ENCODE measurements at places on chromosomes 7 and 10.

- DNase-seq = no peak
These were observed 1496.3 kb downstream of the REEP3 start for GRCh38 chr10:65017523-65017922.

DNA sequence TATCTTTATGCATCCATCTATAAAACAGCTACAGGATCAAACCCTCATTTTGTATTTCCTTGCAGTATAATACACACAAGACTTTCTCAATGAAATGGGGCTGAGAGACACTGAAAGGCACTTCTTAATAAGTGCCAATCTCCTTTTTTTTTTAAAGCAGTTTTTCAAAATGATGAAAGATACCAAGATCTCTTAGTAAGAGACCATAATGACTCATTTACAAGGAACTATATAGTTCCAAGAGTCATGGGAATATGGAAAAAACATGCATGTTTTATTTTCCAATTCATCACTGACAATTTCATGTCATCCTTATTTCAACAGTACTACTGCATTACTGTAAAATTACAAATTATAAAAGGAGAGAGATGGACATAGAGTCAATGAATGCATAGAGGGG is 973.7 kb downstream of the GATA3 start:
- no peak for DNase-seq

DNA sequence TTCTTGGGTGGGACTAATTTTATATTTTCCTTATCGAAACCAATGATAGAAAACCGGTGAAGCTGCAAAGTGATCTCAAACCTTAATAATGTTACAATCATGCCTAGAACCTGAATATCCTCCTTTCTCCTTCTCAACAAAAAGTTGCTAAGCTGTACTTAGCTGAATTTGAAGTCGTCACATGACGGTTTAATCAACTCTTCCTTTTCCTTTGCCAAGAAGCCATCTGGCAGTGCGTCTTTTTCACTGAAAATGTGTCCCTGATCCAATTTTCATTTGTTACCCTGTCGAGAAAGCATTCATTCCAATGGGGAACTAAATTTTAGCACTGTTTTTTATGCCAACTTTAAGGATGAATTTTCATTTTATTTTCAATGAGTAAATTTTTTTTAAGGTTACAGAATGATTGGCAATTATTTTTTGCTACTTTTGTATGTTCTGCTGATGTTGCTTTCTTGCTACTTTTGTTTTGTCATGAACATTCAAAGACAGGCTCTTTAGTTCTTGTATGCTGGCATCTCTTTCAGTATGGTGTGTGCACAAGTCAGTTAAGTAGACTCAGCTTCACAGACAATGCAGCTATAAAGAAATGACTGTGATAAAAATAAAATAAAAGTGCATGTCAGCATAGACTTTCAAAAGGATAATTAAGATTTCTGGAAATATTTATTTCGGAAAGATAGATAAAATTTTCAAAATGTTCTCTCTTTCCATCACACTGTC is 980.0 kb downstream of the DNAJB9 start:
- no peak for DNase-seq

- DNase-seq = no peak
These were observed 112.2 kb upstream of the LRGUK start for GRCh38 chr7:134014935-134015334.
